Urinary bladder (tissue), 4 donors: ENCODE measurements at places on chromosomes 5 and 9.
A peak's percentile ranks its signal among the peaks of the same experiment; 100 is the strongest.

- no peak for DNase-seq
Observed at GRCh38 chr9:91949392-91949945, 559 bp downstream of the ROR2 start.

DNA sequence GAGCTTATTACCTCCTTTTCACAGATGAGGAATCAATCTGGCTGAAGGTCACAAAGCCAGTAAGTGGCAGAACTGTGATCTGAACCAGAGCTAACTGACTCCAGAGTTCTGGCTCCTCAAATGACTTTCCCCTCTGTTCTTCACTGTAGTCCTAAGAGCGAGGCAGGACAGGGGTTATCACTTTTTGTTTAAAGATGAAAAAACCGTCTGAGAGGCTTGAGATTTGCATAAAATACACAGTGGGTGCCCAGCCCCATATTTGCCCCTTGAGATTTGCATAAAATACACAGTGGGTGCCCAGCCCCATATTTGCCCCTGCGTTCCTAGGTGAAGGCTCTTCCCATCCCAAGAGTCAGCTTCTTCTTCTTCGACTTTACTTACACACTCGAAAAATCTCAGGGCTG lies 667 bp downstream of the FBXO10 start:
- no peak for DNase-seq

GRCh38 chr9:99436616-99437015 lies 214.5 kb downstream of the SEC61B start:
- DNase-seq = no peak

DNA sequence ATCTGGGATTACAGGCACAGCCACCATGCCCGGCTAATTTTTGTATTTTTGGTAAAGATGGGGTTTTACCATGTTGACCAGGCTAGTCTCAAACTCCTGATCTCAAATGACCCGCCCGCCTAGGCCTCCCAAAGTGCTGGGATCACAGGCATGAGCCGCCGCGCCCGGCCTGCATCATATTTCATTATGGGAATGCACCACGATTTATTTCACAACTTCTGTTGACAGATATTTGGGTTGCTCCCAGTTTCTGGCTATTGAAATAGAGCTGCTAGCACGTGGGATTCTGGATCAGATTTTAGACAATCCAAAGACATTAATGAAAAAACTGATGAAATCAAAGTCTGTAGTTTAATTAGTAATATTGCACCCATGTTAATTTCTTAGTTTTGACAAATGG lies 48.4 kb upstream of the FUBP3 start:
- DNase-seq = no peak

DNA sequence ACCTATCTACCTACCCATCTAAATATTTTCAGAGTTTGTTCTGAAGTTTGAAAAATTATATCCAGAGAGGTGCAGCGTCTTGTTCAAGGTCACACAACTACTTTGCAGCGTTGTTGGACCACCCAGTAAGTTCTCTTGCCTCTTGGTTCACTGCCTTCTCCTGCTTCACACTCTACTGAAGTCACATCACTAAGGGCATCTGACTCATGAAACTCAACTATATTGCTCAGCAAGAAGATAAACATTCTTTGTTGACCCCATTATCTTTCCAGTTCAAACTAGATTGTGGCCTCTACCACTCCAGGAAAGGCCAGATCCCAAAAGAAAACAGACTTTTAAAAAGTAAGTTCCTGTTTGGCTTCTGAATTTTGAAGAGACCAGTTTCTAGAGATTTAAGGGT lies 326.9 kb downstream of the SLIT3 start:
- DNase-seq = no peak

GRCh38 chr5:132457371-132458225 lies 33.0 kb downstream of the IRF1 start:
- no peak for DNase-seq

DNA sequence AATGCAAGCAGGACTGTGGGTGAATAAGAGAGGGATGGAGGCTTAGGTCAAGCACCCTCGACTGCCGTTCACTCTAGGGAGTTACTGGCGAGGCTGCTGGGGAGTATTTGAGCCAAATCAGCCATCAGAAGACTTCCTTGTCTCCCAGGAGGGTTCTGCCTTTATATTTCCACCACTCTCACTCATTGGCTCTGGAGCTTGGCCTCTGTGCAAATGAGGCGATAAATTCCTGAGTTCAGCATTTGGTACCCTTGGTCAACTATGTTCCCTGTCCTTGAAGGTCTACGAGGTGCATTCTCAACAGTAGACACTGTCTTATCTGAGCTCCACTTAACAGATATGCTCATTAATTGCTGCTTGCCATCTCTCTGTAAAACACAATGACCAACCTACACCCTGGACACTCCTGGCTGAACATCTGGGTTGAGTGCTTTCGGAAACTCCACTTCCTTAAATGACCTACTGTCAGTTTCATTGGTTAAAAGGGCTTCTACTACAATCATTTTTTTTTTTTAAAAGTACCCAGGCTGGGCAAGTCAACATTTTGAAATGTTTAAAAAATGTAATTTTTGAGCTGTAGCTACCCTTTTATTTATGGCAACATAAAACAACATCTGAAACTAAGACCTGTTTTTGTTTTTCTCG lies 153.2 kb downstream of the NTRK2 start:
- no peak for DNase-seq

DNA sequence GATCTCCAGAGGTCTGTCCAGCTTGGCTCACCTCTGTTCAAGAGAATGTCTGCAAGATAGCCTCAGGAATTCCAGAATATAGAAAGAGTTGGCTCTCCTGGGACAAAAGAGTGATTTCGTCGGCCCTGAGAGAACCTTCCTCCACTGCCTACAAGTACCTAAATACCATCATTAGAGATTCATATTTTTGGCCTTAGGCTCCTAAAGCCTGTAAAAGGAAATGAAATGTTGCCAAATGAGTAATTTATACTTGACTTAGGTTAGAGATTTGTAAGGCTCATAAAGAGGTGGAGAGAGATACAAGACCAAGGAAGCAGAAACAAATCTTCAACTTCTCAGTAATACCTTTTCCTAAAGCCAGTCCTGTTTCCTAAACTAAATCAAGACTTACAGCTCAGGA lies 146.2 kb downstream of the CCDC192 start:
- no peak for DNase-seq

GRCh38 chr9:134966697-134967546 lies 49.2 kb upstream of the FCN1 start:
- no peak for DNase-seq

DNA sequence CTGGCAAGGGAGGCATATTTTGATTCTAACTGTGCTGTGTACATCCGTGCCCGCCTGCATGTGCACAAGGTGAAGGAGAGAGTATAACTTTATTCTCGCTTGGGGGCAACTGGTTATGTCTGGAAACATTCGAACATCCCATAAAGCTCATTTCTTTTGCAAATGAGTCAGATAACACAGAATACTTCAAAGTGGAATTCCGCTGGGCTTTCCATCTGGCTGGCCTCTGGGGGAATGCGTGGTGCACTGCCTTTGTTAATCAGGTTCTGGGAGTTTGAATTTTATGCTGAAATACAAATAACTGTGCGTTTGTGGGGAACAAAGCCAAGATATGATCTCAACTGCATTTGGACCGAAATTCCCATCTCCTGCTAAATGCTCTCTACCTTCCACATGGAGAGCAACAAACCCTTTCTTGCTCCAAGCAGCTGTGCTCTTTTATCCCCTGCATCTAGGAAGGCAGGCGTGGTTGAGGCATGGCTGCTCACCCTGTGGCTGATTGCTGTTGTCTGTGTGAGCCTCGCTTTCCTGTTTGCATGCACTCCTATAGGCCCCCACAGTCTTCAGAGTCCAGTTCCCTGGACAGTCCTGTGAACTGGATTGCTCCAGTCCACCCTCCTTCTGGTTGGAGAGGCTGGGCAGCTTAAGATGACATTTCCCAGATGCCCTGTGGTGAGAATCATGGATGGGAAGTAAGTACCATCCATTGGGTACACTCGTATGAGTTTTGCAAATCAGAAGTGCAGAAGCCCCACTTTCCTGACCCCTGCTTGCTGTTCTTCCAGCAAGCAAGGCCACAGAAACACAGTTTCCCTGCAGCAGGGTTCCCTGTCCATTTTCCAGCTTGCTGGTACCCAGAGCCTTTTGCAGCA lies 82.9 kb upstream of the ALDH1B1 start:
- peak; percentile 77 for DNase-seq

DNA sequence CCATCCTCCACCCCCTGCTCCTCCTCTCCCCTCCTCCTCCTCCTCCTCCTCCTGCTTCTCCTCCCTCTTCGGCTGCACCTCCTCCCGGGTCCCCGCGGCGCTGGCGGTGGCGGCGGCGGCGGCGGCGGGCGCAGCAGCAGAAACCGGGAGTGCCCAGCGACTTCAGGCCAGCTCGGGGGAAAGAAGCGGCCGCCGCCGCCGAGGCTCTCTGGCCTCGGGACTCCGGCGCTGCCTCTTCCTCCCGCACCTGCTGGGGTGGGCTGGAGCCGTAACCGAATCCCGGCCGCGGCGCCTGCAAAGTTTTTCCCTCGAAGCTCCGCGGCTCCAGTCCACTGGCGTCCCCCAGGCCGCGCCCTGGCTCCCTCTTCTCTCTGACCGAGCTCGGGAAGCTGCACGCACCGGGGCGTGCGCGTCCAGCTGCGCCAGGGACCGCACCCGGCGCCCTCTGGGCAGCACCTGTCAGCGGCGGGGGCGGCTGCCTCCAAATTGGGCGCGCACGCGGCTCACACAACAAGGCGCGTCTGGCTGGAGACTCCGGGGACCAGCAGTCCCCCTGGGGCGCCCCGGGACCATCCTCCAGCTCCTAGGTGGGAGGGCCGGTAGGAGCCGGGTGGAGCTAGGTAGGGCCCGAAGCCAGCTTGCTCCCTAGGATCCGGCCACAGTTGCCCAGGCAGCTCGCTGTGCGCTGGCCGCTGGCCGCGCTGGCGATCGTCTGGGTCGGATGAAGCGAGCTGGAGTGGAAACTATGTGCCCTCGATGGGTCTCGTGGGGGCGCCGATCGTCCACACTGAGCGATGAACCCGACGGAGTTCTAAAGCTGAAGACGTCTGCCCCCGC lies at the start of gene MCTP1:
Gene MCTP1 (minus strand): TSS at position 523 of the 837 bp plus-strand sequence.
- no peak for DNase-seq

DNA sequence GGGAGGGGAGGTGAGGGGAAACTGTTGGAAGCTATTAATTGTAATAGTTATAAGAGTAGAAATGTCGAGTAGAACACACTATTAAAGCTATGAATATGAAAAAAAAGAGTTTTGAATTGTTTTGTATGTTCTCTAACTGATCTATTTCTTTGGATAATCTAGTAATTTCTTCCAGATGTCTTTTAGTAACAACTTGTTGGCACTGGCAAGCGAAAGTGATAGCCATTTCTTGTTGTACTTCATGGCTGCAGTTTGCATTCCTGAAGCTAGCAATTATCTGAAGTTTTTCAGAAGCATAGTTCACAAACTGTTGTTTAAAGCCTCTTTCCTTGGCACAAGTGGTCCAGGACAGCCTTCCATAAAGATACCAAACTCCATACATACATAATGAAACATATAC lies 49.4 kb upstream of the SPATA31C2 start:
- no peak for DNase-seq

DNA sequence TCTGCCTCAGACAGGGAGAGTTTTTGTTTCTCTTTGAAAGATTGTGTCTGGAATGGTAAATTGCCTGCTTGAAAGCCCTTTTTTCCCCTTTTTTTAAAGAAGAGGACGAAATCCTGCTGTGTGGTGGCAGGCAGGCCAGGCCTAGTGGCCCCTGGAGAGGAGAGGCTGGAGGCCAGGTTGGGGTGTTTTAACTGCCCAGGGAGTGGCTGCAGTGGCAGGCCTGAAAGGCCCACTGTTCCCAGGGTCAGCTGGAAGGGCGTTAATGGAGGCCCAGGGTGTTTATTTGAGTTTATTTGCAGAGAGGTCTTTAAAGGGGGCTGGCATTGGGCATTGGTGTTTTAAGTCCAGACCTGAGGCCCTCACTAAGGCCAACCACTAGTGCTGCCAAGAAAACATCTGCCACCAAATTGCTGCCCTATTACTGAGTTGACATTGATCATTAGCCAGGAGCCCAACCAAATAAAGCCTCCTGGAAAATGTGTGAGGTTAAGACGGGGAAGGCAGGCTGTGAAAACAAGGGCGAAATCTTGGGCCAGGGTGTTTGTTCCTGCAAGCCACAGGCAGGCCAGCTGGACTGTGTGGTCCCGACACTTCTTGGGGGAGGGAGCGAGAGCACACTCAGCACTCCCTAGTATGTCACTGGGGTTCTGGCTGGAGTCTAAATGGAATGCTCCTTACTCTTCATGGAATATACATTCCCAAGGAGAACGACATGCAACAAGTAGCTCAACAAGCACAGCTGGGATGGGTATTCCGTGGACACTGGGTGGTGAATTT lies 5.0 kb downstream of the JADE2 start:
- DNase-seq = no peak

DNA sequence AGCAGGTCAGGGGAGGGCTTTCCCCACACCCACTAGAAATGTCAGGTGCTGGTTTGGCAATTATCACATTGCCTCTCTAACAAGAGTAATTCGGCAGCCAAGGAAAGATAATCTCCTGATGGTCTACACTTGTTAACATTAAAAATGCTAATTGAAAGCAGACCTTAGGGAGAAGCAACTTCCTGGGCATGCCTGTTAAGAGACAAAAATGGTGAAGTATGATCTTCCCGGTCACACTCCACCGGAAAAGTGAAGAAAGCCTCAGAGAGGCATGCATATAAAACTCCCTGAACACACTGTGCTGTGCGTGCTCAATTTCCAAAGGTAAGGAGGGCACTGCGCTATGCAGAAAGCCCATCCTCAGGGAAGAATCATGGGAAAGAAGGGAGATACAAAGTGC lies 244.3 kb downstream of the FAM170A start:
- DNase-seq = no peak

GRCh38 chr5:131973089-131973712 lies 27.7 kb upstream of the MEIKIN start:
- DNase-seq = no peak

GRCh38 chr9:135601988-135602387 lies 37.4 kb downstream of the GLT6D1 start:
- no peak for DNase-seq

- no peak for DNase-seq
Observed at GRCh38 chr9:35669331-35670145, 4.2 kb upstream of the CA9 start.

GRCh38 chr5:169637085-169637548 lies at the start of gene DOCK2:
TSS of gene DOCK2 (plus strand) at chr5:169637275. CDS start at chr5:169637327, 52 bp downstream.
- no peak for DNase-seq

DNA sequence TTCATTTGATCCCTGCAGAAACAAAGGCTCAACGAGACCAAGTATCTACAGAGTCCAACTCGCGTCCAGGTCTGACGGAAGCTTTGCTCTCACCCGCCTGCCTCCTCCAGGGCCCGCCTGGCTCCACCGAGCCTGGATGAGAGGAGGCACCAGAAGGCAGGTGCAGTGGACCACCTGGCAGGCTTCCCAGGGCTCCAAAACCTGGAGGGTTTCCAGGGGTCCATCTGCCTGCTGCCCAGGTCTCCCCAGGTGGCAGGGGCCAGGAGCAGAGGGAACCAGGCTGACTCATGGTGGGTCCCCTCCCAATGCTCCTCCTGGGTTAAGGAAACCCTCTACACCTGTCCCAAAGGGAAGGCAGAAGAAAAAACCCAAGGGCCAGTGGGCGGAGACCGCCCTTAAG lies 59.5 kb downstream of the VAV2 start:
- DNase-seq = no peak
